Inflammatory macrophage treated with lipopolysaccharide for 1 hour (primary cell): ENCODE measurements at places on chromosomes 4 and X.

DNA sequence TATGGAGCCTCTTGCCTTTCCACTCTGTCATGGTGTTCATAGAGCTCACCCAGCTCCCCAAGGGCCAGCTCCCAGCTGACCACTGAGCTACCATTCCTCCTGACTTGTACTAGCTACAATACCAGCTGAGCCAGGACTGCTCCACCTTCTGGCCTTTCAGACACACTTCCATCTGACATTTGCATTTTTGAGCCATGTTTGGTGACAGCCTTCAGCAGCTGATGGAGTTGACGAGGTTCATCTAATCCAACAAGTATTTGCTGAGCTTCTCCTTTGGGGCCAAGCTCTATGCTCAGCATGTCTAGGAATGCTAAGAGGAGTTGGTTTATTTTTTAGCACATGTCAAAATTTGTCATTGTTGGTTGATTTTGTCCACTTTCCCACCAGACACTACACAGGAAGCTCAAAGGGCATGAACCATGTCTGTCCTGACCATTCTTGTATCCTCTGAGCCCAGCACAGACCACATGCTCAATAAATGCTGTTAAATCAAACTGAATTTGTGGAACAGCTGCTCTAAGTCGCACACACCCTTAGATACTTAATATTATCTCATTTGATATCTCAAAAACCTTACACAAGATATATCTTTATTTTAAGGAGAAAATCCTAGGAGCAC, 142.6 kb upstream of the PPARGC1A start:
- DNase-seq: no peak

- DNase-seq: no peak
Observed at GRCh38 chr4:53682196-53682595, 90.9 kb upstream of the LNX1 start.

DNA sequence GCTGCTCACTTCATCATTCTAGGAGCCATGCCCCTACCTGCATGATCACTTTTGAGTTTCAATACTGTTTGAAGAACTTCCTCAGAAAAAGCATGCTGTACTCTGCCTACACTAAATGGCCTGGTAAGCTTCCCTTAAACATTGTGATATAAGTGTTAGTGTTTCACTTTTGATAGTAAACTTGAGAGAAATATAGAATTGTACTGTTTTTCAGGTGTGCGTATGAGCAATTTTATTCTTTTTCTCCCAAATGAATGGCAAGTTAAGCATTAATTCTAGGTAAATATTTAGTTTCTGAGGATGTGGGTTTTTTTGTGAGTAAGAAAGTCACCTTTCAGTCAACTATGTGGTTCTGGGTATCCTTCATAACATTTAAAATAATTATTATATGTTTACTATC, 484.5 kb downstream of the IL15 start:
- DNase-seq: no peak

- DNase-seq: no peak
Observed at GRCh38 chr4:532588-533317, 33.7 kb downstream of the PIGG start.

- no peak for DNase-seq
Observed at GRCh38 chr4:13238936-13239335, 245.2 kb downstream of the RAB28 start.

- no peak for DNase-seq
Observed at GRCh38 chr4:78561677-78562076, 10.1 kb downstream of the ANXA3 start.

DNA sequence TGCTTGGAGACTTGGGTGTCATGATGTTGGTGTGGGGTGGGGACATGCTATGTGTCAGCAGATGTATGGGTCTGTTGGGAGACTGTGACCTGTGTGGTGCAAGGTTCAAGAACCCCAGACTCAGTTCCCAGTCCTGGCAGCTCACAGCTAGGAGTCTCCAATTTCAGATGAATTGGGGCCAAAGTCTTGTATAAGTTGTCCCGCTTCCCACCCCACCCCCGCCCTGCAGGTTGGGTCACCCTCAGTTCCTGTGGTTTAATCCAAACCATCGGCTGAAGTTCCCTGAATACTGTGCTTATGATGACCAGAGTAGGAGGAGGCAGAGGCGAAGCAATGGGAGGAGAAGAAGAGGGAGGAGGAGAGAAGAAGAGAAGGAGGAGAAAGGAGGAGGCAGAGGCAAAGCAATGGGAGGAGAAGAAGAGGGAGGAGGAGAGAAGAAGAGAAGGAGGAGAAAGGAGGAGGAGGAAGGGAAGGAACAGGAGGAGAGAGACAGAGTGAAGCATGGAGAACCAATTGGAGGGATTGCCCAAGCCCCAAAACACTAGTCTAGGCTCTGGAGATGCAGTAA, 112.6 kb downstream of the EFNB1 start:
- DNase-seq: no peak

DNA sequence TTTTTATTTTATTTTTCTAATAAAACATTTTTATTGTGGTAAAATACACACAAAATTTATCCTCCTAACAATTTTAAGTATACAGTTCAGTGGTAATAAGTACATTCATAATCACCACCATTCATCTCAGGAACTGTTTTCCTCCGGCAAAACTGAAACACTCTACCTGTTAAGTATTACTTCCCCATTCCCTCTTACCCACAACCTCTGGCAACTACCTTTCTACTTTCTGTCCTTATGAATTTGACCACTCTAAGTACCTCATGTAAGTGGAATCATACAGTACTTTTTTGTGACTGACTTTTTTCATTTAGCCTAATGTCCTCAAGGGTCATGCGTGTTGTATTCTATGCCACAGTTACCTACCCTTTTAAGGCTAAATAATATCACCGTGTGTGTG, 21.1 kb upstream of the HSFX4 start:
- no peak for DNase-seq

DNA sequence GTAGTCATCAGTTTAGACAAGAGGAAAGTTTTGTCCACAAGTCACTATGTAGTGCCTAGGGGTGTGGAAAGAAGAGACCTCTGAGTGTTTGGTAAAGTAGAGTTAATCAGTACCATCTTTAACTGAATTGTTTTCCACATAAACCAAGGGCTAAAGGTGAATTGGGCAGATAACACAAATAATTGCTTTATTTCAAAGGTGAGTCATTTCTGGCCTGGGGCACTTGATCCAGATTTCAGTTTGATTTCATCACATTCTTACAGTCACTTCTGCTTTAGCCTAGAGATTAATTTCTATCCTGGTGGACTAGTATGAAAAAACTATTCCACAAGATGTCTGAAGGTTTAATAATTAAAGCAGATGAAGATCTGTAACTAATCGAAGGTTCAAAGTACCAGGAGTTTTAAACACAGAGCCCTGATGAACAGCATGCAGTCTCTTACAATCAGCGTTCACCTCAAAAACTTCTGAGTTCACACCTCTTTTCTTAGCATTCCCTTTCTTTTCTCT, 74.5 kb upstream of the BOD1L1 start:
- DNase-seq: no peak

GRCh38 chr4:5460106-5460801, 248.1 kb downstream of the EVC2 start:
- peak; percentile 1 for DNase-seq

GRCh38 chr4:167452922-167453430, 218.7 kb upstream of the SPOCK3 start:
- no peak for DNase-seq

- no peak for DNase-seq
Observed at GRCh38 chrX:153684467-153685155, 3.1 kb upstream of the SLC6A8 start.
